HS-5 (cell line): ENCODE measurements at places on chromosomes 11 and 22.

DNA sequence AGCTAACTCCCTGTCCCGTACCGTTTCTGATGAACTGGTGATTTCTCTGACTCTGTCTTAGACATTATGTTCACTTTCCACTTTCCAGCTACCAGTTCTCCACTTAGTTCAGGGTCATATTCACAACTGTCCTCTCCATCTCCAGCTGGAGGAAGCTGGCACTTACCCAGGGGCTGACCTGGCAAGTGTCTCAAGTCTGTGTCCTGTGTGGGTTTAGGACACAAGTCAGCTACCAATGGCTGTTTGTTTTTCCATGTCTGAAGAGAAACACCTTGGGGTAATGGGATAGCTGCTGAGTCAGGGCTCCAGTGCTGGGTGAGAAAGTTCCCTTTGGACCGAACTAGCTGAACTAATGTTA, 134.4 kb downstream of the CSNK2A3 start:
- no peak for DNase-seq

DNA sequence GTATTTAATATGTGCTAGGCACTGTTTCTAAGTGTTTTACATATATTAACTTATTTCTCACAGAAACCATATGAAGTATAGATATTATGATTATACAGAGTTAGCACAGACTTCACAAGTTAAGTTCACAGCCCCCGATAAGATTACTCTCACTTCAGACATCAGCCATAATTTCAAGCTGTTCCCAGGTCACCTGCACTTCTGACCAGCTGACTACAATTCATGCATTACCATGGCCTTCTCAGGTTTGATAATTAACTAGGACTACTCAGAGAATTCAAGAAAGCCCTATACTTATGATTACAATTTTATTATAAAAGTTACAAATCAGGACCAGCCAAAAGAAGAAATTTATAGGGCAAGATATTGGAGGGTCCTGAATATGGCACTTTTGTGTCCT, 68.2 kb upstream of the RRM1 start:
- no peak for DNase-seq

- no peak for DNase-seq
Measured at GRCh38 chr11:122850076-122850631, 11.9 kb downstream of the CRTAM start.

DNA sequence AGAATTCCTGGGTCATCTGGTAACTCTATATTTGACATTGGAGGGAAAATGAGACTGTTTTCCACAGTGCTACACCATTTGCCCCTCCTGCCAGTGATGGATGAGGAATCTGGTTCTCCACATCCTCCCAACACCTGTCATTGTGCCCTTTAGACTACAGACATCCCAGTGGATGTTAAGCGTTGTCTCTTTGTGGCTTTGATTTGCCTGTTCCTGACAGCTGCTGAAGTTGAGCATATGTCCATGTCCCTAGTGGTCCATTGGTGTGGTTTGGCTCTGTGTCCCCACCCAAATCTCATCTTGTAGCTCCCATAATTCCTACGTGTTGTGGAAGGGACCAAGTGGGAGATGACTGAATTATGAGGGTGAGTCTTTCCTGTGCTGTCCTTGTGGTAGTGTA, 88.5 kb downstream of the BRD1 start:
- no peak for DNase-seq

- DNase-seq, result no peak
Measured at GRCh38 chr11:17641792-17642350, 77.5 kb upstream of the MYOD1 start.

- no peak for DNase-seq
Measured at GRCh38 chr11:25793637-25794036, 538.3 kb upstream of the ANO3 start.

- DNase-seq, result no peak
Measured at GRCh38 chr11:134727204-134727603, 315.2 kb upstream of the B3GAT1 start.

DNA sequence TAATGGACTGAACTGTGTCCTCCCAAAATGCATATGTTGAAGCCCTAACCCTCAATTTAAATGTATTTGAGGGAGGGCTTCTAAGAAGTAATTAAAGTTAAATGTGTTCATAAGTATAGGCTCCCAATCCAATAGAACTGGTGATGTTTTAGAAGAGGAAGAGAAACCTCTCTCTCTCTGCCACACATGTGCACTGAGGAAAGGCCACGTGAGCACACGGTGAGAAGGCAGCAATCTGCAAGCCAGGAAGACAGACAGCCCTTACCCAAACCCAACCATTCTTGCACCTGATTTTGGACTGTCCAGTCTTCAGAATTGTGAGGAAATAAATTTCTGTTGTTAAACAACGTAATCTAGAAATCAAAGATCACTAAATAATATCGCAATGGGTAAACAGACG, 501.5 kb upstream of the ARHGAP42 start:
- DNase-seq, result no peak

DNA sequence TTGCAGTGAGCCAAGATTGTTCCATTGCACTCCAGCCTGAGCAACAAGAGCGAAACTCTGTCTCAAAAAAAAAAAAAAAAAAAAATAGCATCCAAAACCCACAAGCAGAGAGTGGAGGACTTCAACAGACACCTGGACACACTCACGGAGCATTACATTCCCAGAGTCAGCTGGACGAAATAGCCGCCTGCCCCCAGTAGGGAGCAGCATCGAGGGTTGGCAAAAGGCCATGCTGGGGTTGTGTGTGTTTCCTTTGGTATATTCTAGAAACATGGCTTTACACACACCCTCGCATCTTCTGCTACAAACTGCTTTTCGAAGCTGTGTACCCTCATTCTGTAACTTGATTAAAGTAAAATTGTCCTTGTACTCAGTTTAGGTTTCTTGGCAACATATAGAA, 5.3 kb downstream of the ADA2 start:
- DNase-seq, result no peak

DNA sequence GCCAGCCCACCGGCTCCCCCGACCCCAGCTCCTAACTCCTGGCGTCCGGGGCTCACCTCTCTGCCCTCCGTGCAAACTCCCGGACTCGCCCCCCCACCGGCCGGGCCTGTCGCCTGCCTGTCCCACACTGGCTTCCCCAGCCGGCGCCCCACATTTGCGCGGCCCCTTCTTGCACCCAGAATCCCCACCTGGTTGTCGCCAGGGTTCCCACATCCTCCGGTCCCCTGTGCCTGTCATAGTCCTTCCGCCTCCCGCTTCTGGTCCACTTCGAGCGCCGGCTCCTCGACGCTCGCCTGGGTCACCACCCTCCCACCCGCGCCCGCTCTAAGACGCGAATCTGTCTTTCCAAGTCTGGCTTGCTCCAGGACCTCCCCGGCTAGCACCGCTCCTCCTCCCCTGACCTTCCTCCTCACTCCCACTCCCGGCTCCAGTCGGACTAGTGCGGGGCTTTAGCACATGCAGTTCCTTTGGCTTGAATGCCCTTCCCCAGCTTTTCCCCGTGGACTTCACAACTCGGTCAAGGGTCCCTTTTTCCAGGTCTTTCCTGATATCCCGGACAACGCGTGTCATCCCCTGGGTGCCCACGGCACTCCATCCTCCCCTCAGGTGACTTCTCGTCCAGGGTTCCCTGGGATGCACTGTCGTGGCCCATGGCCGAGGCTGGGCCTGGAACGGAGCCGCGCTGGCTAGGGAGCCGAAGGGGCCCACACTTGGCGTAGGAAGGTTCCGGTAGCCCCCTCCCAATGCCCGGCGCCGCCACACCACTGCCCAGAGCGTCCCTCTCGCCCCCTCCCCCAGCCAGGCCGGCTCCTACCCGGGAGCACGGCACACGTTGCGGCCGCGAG, 635 bp downstream of the SCARF2 start:
- peak; percentile 13 for DNase-seq

- no peak for DNase-seq
Measured at GRCh38 chr11:8206251-8207079, 37.6 kb upstream of the RIC3 start.

DNA sequence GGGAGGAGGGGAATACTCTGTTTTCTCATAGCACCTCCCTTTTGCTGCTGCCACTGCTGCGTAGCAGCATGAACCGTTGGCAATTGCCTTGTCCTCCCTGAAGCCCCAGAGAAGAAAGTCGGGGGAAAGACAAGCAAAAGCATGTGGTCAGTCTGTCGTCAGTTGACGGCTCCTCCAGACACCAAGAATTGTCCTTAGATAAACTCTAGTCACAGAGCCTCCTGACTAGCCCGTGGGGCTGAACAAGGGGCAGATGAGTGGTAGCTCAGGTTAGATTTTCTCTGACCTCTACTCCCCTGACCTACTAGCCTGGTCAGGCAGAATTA, 126.4 kb upstream of the HSD17B12 start:
- no peak for DNase-seq

- no peak for DNase-seq
Measured at GRCh38 chr11:125272821-125273220, 108.3 kb downstream of the PKNOX2 start.

GRCh38 chr11:86277741-86278140, 24.3 kb upstream of the HIKESHI start:
- DNase-seq, result no peak

- DNase-seq, result no peak
Measured at GRCh38 chr22:19974268-19974861, 32.7 kb upstream of the TXNRD2 start.

DNA sequence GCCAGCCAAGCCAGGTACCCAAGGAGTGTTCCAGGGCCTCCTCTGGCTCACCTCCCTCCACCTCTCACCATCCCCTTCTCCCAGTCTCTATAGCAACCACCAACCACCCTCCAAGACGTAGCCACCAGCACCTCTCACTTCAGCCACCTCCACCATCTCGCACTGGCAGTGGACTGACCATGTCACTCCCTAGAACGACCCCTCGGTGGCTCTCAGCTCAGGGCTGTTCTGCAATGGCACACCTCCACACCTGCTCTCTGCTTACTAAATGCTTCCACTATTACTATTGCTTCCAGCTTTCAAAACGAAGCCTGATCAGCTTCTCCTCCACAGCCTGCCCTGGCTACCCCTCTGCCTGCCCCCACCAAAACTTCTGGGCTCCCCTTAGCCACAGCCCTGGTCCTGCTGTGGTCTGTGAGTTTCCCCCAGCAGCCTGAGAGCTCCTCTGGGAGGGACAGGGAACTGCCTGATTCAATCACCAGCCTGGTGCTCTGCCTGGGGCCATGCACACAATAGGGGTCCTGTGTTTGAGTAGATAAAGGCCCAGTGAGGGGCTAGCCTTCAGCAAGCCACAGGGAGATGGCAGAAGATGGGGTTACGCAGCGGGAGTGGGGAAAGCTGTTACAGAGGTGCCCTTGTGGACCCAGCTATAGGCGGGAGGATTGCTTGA, 17.5 kb upstream of the CBX7 start:
- DNase-seq, result no peak

GRCh38 chr11:120702656-120703055, 191.1 kb downstream of the GRIK4 start:
- DNase-seq, result no peak

- DNase-seq, result no peak
Measured at GRCh38 chr11:134398644-134399292, 13.3 kb downstream of the B3GAT1 start.

GRCh38 chr11:84056653-84057376, 770.6 kb upstream of the CCDC90B start:
- DNase-seq, result no peak

DNA sequence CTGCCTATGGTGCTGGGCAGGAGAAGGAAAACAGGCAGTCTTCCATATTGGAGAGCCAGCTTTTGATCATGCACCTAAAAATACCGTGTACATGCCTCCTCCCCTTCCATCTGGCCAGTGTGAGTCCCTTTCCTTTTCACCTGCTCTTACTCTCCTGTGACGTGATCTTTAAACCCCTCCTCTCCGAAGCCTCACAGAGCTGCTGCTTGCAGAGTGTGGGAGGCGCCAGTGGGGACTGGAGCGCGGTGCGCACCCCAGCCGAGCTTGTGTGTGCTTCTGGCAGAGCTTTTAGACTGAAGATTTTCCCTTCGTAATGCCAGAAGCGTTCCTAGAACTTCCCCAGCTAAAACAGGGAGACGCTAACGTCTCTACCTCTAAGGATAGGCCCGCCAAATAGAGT, 29.8 kb downstream of the MUC6 start:
- DNase-seq, result no peak

DNA sequence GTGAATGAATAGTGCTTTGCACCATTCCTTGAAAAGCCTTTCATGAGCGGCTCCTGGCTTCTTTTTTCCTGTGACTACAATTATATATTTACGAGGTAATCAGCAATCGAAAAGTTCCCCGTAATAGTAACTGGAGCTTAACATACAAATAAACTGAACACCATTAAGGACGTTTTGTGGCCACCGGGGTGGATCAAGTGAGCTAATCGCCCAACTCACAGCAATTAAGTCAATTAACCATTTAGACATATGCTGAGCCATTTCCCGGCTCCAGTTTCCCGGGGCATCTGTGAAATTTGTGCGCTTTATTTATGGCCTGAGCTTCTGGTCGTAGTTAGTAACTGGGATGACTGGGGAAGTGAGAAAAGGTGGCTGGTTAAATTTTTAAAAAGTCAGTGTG, 465.2 kb downstream of the MIAT start:
- DNase-seq, result no peak

DNA sequence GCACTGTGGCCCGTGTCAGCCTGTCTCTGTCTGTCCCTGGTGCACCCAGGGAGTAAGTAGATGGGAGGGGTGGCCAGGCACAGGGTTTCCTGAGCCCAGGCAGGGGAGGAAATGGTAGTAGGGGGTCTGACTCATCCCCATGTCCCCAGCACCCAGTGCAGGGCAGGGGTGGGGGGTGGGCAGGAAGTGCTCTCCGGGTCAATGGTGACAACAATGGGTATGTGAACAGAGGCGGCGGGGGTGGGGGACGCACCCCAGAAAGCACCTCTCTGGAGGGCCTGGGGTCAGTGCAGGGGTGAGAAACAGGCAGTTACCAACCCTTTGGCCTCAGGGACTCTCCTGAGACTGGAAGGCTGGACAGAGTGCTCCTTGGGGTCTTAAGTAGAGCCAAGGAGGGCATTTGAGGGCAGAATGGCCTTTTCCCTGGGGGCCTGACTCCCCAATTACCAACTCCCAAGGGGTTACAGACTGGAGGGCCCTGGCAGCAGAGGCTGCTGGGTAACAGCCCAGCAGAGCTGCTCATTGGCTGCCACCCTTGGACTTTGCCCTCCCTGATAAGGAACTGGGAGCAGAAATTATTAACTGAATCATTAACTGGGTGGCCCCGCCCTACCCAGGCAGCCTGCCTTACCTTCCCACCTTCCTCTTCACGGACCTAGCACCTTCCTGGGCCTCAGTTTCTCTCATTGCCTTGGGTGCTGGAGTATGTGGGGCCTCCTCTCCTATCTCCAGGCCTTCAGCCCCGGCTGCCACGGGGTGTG, 4.2 kb downstream of the MYRF start:
- DNase-seq, result no peak

- no peak for DNase-seq
Measured at GRCh38 chr11:959608-960007, 33.9 kb downstream of the AP2A2 start.

DNA sequence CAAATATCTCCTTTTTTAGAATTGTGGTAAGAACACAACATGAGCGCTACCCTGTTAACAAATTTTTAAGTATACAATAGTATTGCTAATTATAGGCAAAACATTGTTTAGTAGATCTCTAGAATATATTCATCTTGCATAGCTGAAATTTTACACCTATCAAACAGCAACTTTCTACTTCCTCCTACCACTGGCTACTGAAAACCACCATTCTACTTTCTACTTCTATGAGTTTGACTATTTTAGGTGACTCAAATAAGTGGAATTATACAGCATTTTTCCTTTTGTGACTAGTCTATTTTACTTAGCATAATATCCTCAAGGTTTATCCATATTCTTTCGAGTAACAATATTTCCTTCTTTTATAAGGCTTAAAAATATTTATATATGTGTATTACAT, 128.4 kb downstream of the FAM76B start:
- no peak for DNase-seq
